ENCODE measurements at places on chromosomes 12 and 14.

DNA sequence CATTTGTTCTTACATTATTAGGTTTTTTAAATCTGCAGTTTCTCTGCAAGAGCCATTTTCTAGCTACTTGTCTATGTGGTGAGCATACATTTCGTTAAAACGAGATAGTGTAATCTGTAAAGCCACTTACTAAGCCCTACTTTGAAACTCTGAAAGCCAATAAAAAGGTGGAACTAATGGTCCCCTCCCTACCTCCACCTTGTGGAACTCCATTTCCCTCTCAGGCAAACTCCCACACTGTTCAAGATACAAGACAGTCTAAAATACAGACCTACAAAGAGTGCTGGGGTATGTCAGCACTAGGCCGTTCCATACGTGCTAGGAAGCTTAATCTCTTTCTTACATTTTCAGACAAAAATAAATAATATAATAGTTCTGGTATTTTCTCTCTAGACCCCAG lies 74.1 kb downstream of the DUSP6 start:
- DNase-seq, result no peak

- no peak for DNase-seq
Observed at GRCh38 chr12:86081843-86082242, 174.3 kb downstream of the MGAT4C start.

GRCh38 chr12:4193821-4194220 lies 79.7 kb upstream of the CCND2 start:
- DNase-seq, result no peak

- DNase-seq, result no peak
Observed at GRCh38 chr14:39459795-39460478, 27.7 kb upstream of the FBXO33 start.

- no peak for DNase-seq
Observed at GRCh38 chr12:10238526-10238925, 25.8 kb downstream of the GABARAPL1 start.

DNA sequence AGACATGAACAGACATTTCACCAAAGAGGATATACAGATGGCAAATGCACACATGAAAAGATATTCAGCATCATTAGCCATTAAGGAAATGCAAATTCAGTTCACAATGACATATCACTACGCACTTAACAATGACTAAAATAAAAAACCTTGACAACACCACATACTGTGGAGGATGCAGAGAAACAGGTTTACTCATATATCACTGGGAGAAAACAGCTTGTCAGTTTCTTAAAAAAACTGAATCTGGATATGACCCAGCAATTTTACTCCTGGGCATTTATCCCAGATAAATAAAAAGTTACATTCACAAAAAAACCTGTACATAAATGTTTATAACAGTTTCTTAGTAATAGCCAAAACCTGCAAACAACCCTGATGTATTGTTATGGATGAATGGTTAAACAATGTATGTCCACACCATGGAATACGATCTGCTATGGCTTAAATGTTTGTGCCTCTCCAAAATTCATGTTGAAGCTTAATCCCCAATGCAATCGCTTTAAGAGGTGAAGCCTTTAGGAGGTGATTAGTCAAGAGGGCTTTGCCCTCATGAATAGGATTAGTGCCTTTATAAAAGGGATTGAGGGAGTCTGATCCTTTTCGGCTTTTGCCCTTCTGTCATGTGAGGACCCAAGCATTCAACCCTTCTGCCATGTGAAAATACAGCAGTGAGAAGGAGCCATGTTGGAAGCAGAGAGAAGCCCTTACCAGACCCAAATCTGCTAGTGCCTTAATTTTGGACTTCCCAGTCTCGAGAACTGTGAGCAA lies 36.0 kb upstream of the PPP4R3A start:
- no peak for DNase-seq

- no peak for DNase-seq
Observed at GRCh38 chr12:24749171-24749570, 199.7 kb downstream of the BCAT1 start.

- DNase-seq, result no peak
Observed at GRCh38 chr12:81797100-81797499, 38.0 kb upstream of the PPFIA2 start.

Measured in NCI-H526 treated with DMSO at 0.1 percent for 48 hours (cell line).